ENCODE measurements at places on chromosomes 7 and 10.

DNA sequence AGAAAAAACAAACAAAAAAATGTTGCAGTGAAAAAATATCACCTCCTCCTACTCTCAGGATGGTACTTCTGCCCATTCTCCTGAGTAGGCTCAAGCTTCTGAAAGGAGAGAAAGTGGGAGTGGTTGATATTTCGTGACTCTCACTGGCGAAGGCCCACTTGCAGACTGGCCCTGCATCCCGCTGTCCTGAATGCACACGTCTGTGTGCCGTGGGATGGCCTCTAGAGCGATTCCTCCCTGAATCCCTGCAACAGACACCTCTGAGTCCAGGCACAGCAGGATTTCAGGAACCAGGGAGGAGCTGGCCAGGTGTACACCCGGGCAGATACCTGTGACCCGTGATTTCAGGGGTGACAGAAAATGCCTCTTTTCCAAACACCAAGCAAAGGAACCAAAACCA, 319.2 kb downstream of the DPP6 start:
- DNase-seq: no peak

- no peak for DNase-seq
Observed at GRCh38 chr10:109418795-109419194, 504.5 kb downstream of the XPNPEP1 start.

GRCh38 chr10:94206176-94206575, 156.6 kb downstream of the NOC3L start:
- no peak for DNase-seq

- no peak for DNase-seq
Observed at GRCh38 chr10:124225467-124226270, 132.3 kb upstream of the CHST15 start.

DNA sequence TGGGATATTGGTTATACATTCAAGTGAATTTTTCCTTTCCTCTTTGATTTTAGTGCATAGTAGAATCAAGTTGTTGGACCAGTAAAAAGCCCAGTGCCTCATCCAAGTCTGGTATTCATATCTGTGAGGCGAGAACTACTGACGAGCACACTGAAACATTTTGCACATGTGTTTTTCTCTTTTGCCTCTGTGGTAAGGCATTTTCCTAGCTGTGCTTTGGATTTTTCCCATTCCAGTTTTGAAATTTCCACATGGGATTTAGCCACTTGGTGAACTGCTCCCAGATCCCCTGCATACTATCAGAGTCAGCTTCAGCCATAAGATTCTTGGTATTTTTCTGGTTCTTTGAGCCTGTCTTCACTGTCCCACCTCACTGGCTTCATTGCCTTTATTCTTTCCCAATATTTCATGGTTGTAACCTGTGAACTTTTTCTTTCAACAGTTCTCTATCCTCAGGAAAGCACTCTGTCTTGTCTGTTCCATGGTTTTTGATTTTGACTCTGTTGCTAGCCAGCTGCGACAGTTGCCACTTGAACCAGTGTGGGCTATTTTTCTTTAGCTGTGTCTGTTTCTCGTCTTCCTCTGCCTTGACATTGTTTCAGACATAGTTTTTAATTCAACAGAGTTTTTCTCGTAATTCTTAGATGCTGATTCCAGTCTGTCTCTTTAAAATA, 239.0 kb downstream of the REEP3 start:
- DNase-seq: no peak

DNA sequence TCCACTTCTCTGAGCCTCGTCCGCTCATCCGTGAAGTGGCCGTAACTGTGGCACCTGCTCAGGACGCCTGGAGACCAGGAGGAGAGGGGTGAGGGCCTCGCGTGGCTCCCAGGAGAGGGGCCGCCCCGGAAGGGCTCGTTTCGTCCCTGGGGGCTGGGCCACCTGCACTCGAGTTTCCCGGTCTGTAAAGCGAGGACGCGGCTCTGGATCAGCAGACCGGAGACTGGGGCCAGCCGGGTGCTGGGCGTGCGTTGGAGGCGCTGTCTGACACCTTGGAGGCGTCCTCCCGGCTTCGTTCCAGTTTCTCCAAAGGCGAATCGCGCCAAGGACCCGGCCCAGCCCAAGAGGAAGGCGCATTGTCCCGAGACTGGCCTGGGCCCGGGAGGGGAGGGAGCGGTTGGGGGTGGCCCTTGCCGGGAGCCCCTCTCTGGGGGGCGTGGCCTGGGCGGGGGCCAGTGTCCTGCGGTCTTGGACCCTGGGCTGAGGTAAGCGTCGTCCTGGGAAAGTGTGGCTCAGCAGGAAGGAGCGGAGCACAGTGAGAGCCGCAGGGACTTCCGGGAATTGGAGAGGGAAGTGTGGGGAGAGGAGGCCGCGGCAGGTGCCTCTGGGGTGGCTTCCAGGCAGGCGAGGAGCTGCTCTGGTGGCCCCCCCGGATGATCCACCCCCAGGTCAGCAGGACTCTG, 89.6 kb downstream of the FOXL3 start:
- DNase-seq: no peak

- no peak for DNase-seq
Observed at GRCh38 chr7:132476541-132476940, 99.7 kb downstream of the PLXNA4 start.

- DNase-seq: peak; percentile 80
Observed at GRCh38 chr7:74658178-74659004, 873 bp downstream of the GTF2I start.

GRCh38 chr7:117872561-117873309, 506 bp downstream of the CTTNBP2 start:
- no peak for DNase-seq

- DNase-seq: no peak
Observed at GRCh38 chr7:116861717-116862116, 670 bp upstream of the CAPZA2 start.

GRCh38 chr10:132232981-132233380, 46.2 kb downstream of the DPYSL4 start:
- no peak for DNase-seq

GRCh38 chr10:8640878-8641277, 586.4 kb downstream of the GATA3 start:
- no peak for DNase-seq

Data from stimulated activated CD8-positive, alpha-beta memory T cell treated with anti-CD3 and anti-CD28 coated beads, Interleukin-7, amount 100 ng/mL, for 1 hour (primary cell).